ENCODE measurements at places on chromosomes 2 and 18. TPM values are rescaled to one million over a fixed set of nuclear protein-coding genes. Genes with fewer than 3 reads are reported as not detected.

Gene FAM237A
- total RNA-seq: not detected

Gene RESP18
- not detected for total RNA-seq

Gene DPYSL5
- not detected for total RNA-seq

Gene ALPP
- total RNA-seq: not detected

Gene TACR1
- not detected for total RNA-seq

Gene CELF4
- total RNA-seq: not detected

Gene CRYGC
- total RNA-seq: not detected

Gene DBI
- total RNA-seq: 192 TPM

Gene LHCGR
- total RNA-seq: not detected

Gene TMBIM1
- 58.9 TPM for total RNA-seq

Gene RFX8
- total RNA-seq: 2.2 TPM

All from activated CD8-positive, alpha-beta T cell treated with anti-CD3 and anti-CD28 coated beads, Interleukin-2, amount 10 ng/mL, durations not matched to agents 7 days and 5 days (primary cell).